ENCODE measurements at places on chromosomes 5 and 9.

DNA sequence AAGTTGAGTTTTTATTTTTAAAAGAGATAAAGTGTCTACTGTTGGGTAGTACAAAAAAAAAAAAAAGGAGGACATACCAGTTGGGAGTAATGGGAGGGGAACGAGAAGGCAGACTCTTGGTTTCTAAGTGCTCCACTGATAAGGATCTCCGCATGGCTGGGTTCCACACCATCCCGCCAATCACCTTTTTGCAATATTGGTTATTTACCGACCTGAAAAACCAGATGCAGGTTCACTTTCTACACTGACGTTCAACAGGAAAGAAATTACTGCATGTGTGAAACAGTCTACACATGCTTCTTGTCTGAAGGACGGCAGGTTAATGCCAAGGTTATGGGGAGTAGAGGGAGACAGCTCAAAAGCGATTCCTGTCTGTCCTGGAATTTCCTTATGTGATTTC is 75.5 kb downstream of the PTPN3 start:
- DNase-seq, result no peak

GRCh38 chr5:142807372-142807911 is 37.3 kb downstream of the ARHGAP26 start:
- DNase-seq, result no peak

- DNase-seq, result no peak
Observed at GRCh38 chr5:2517451-2517850, 234.0 kb downstream of the IRX2 start.

GRCh38 chr5:151250346-151251000 is 2.5 kb upstream of the GM2A start:
- DNase-seq, result no peak

- DNase-seq, result no peak
Observed at GRCh38 chr5:159059722-159060121, 40.0 kb downstream of the EBF1 start.

- no peak for DNase-seq
Observed at GRCh38 chr5:37850226-37850865, 10.5 kb upstream of the GDNF start.

DNA sequence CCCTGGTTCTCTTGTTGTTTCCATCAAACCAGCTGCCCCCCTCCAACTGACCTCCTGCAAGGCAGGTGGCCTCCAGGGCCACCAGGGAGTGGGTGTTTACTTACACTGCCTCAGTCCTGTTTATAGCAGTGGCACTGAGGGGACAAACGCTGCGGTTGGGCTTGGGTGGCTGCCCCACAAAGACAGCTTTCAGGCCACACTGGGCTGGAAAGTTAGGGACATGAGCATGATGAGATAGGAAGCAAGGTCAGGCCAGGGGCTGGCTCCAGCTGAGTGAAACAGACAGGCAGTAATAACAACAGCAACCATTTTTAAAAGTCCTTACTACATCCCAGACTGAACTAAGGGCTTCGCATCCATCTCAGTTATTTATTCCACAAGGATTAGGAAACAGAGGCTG is 20.6 kb downstream of the BOD1 start:
- DNase-seq, result no peak

DNA sequence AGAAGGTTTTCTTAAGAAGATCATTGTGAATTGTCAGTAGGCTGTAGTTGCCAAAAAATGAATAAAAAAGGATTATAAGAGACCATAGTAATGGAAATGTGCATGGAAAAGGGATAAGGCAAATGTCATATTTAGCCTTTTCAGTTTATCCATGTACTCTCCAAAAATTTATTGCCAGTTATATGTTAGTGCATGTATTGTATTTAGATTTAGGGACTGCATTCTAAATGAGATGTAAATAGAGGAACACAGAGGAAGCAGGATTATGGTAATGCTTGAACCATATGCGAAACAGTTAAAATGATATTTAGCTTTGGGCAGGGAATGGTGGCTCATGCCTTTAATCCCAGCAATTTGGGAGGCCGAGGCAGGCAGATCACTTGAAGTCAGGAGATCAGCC is 33.0 kb downstream of the DDX46 start:
- DNase-seq, result no peak

GRCh38 chr5:171478946-171479775 is 59.7 kb downstream of the FGF18 start:
- DNase-seq, result no peak

DNA sequence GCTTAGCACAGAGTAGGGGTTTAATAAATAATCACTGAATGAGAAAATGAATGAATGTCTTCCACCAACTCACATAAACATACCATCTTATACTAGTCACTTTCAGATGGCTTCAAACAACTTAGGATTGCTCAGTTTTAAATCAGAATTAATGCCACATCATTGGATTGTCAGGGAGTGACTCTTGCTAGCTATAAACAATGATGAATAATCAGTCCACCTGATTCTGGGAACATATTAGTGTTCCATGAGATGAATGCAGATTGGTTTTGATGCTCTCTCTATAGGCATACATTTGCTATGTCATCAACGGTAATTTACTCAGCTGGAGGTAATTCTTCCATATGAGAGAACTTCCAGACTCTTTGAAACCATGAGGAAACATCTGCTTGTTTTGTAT is 97.4 kb downstream of the CDH9 start:
- DNase-seq, result no peak

GRCh38 chr5:107605596-107606125 is 65.1 kb downstream of the EFNA5 start:
- no peak for DNase-seq

GRCh38 chr5:103962023-103962422 is 399.4 kb upstream of the NUDT12 start:
- no peak for DNase-seq

DNA sequence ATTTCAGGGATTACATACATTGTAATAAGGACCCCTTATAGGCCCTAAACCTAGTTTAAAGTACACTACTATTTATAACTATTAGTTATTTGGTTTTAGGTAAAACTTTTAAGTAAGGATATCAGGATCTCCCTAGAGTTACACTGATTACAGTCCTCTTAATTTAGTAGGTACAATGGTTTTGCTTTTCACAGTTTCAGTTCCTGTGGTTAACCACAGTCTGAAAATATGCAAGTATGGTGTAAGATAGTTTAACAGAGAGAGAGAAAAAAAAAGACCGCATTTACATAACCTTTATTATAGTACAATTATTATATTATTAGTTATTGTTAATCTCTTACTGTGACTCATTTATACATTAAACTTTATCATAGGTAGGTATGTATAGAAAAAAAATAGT is 725.3 kb upstream of the PTPRD start:
- no peak for DNase-seq

- DNase-seq, result peak; percentile 4
Observed at GRCh38 chr9:84667571-84668195, 1.8 kb upstream of the NTRK2 start.

GRCh38 chr9:8857926-8858595 is 1058.5 kb upstream of the DMAC1 start:
- peak; percentile 20 for DNase-seq

DNA sequence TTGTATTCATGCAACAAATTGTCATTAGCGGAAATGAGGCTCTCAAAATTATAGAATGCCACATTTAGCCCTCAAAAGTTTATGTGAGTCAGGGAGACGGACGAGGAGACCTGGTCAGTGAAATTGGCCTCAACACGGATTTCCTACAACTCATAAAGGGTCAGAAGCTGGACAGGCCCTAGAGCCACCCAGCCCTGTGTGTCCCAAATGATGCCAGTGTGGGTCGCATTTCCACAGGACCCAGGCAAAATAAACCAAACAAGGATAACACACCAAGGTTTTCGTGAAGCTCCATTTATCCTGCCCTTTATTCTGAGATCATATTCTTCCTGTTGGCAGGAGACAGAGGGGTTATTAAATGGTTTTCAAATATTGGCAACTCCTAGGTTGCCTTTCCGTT is 72.0 kb upstream of the COL5A1 start:
- DNase-seq, result no peak

DNA sequence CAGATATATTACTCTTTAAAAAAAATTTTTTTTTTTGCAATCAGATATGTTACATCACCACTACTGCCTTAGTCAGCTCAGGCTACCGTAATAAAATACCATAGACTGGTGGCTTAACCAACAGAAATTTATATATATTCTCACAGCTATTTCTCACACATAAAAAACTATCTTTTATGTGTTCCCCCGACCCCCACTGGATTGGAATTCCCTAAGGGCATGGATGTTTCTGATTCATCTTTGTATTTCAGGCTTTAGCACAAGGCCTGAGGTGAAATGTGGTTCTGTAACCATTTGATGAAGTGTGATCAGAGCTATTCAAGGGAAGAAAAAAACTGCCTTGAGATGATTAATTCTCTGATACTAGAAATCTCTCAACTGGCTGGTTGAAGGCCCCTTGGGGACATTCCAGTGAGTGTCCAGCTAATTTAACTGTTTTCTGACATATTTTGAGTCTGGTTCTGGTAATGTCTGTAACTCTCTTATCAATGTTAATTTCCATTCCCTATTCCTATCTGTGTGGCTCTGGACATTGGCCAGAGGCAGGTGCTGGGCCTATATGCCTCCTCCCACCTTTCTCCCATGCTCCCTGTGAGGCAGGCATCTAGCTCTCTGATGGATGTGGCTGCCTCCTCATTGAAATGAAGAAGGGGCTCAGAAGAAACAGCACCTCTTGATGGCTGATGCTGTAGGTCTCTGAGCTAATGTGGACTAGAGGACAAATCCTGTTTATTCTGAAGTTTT is 2.5 kb downstream of the CD14 start:
- DNase-seq, result no peak

DNA sequence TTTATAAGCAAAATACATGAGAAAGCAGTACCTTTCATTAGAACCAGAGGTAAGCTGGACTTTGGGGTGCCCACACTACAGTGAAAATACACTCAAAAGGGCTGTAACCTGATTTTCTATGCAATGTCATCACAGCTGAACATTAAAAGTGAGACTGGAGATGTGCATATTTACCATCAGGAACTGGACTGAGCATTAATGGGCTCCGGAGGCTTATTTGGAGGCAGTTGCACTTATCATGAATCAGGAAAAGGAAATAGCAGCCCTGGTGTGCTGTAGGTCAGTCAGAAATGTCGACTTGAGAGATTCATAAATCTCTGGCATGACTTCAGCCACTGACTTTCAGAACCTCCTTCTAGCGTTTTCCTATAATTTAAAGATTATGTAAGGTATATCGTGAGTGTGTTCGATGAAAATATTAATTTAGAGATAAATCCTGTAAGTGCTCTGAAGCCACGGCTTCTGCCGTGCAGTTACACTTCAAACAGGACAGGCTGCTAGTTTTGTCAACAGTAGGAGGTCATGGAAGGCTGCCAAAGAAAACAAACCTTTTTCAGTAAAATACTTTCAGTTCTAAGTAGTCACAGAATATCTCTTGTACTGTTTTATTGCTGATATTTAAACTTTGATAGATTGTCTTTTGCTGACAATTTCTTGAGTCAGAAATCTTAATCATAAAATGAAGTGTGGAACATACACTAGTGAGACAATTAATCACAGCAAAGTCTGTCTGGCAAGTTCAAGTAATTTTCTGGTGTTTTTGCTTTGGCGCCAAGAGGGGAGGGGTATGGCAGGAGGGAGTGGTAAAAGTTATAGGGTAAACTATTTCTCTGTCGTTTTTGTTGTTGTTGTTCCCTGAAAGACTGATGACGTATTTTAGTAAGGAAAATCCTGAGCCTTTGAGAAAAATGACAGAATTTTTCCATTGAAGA is 939.7 kb downstream of the NR2F1-AS1 start:
- DNase-seq, result no peak

DNA sequence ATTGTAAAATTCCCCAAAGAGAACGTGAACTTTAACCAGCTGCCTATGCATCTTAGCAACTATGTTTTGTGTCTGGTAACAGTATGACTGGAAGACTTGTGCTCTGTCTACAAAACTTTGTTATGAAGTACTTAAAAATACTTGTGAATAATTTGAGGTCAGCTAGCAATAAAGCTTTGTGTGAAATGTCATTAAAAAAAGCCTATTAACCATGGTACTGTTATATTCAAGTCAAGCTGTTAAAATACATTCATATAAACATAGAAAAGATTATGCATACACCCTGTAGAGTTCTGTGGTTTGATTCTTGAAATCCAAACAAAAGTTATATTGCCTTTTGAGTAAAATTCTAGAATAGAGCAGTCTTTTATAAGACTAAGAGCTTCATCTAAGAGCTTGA is 60.1 kb downstream of the VCAN start:
- no peak for DNase-seq

DNA sequence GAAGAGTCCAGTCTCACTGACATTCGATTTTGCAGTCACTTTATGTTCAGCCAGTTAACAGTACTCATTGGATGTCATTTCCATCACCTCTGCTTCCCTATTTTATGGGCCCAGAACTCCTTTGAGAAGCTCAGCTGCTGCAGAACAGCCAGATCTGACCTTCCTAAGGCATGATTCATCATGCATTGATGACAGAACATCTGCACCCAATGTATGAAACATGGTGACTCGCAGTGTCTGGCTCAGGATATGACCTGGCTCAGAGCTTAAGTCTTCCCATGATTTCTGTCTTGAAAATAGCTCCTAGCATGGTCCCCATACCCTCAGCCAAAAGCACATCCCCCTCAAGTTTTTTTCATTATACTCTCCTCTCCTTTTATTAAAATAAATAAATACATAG is 92.6 kb upstream of the TRIM32 start:
- DNase-seq, result no peak

DNA sequence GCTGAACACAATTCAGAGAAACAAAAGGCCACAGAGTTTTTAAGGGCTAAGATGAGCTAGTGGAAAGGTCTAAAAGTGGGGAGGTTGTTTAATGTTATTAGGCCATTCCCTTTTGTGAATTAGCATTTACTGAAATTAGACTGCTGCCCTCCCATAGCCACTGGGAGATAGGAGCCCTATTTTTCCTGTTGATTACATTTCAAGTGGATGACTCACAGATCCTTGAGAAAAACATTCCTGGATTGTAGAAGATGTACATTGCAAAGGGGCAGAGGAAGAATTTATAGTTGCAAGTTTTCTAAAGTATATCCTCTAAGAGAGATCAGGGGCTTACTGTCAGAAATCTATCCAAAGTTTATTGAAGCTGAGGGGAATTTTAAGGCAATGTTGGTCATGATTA is 367.1 kb upstream of the IZUMO3 start:
- no peak for DNase-seq

DNA sequence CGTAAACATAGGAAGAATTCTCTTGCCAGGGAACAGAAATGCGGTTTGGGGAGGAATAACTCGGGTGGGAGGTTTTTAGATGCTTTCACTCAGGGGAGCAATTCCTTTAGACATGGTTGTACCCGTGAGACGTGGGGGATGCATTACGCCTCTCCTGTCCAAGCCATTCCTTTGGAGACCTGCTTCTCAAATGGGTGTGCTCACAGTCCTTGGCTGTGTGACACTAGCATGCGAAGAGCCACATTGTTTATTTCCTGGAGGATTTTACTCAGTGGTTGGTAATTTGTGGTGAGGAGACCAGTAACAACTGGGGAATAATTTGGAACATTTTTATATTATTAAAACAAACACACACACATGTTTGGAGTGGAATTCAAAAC is 18.5 kb downstream of the COL15A1 start:
- DNase-seq, result no peak

DNA sequence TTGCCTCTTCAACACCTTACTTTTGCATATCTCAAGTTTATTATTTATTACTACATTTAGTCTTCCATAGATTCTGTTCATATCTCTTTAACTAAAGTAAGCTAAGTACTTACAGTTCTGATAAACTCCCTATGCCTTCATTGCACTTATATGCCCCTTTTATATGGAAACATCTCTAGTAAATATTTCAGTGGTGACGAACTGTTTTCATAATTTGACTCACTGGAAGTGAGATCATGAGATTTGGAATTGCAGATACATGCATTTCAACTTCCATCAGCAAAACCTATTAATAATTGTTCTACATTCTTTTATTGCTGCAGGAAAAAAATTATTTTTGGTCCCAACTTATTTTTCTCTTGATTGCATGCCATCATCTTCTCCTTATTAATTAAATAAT is 263.5 kb downstream of the CD180 start:
- DNase-seq, result no peak
